M059J (cell line): ENCODE measurements at places on chromosomes 2 and 18.

GRCh38 chr2:189559579-189560272, 20.9 kb downstream of the SLC40A1 start:
- no peak for DNase-seq

GRCh38 chr2:8663997-8664396, 17.9 kb upstream of the ID2 start:
- no peak for DNase-seq

DNA sequence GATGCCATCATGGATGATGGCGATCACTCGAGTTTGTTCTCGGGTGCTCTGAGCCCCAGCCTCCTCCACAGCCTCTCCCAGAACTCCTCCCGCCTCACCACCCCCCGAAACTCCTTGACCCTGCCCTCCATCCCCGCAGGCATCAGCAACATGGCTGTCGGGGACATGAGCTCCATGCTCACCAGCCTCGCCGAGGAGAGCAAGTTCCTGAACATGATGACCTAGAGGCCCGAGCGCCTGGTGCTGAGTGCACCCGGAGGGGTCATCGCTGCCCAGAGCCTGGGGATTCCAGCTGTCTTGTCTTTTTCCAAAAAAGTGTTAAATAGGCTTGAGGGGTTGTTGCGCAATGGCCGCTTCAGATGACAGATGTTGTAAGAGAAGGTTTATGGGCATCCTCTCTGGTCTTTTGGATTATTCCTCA, 254.8 kb downstream of the GLI2 start:
- no peak for DNase-seq

DNA sequence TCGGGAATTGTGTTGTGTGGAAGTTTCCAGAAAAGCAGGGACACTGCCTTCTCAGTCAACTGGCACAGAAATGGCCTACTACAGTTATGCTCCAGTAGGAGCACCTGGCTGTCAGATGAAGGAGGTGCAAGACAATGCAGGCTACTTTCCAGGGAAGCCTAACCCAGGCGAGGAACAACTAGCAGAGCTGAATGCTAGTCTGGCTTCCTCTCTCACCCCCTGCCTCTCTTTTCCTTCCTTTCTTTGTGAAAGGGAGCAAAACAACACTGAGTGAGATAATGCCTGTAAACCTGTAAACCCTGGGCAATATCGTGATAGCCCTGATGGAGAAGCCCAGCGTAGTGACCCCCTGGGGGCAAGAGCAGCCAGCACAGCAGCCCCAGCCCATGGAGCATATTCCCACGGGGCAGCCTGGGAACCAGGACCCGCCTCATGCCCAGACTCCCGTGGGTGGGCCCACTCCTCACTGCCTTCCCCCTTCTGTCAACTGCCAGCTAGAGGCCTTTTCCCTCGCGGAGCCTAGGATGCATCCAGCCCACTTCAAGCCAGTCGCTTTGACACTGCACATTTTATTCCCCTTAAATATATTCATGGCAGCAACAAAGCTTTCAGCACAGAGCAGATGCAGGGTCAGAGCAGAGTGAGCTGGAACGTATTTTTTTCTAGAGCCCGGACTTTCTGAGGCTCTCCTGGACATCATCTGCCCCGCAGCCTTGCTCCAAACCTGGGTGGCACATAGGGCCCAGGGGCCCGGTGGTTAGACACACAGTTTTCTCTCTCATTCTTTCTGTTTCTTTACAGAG, 77.0 kb downstream of the PDCL3 start:
- DNase-seq, result no peak

GRCh38 chr2:190812506-190813294, 67.9 kb upstream of the GLS start:
- peak; percentile 30 for DNase-seq

- no peak for DNase-seq
Measured at GRCh38 chr2:127347734-127348392, 39.9 kb downstream of the MAP3K2 start.

DNA sequence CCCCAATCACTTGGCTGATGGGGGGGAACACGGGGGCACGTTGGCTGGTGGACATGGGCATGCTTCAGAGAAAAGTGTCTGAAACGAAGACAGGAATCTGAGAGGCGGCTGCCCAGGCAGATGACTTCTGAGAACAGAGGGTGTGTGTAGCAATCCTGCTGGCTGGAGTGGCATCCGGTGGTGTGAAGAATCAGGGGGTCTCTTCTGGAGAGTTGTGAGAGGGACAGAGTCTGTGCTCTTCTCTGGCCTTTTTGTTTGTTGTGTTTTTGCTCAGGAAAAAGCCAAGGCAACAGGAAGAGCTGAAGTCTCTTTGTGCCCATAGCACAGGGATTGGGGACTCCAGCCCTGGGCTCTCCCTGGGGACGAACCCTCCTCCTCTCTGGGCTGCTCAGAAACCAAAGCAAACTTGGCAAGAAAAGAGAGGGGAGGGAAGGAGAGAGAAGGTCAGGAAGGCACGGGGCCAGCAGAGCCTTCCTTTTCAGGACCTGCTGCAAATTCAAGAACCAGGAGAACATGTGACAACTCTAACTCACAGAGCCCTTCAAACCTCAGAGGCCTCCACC, 97.0 kb upstream of the SMAD2 start:
- no peak for DNase-seq

DNA sequence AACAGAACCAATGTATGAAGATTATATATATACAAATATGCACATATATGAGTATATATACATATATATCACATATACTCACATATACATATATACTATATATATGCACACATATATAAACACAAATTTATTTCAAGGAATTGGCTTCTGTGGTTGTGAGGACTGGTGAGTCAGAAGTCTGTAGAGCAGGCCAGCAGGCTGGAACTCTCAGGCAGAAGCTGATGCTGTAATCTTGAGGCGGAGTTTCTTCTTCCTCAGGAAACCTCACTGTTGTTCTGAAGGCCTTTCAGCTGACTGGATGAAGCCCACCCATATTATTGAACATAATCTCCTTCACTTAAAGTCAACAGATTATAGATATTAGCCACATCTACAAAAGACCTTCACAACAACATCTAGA, 143.9 kb upstream of the CREB1 start:
- DNase-seq, result peak; percentile 46

DNA sequence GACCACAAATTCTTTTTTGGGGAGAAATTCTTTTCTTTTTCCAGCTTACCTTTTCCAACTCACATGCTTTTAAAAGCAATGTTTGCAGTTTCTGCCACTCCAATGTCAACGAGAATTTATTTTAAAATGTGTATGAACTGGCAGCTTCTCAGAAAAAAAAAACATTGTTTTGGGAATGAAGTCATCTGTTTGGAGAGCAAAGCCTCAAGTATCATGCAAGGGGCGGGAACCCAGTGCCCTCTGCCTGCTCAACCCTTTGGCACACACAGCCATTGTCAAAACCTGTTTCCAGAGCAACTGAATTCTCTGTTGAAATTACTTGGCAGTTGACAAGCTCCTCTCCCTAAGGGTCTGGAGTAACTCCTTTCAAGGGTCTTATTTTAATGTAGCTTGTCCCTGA, 128.5 kb downstream of the QPCT start:
- DNase-seq, result peak; percentile 84

DNA sequence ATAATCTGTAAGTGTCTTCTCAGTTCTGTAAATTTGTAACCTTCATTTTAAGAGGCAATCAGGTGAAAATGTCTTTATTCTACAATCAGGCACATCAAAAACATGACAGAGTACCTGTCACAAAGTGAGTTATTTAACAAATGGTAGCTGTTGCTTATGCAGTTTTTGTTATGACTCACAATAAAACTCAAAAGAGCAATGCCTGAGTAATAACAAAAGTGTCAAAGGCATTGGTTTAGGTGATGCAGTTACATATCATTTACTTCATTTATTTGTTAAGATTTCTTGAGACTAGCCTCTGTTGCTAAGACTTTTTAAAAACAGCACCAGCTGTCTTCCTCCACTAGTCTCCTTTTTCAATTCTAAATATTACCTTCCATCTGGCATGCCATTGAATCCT, 177.8 kb downstream of the KIAA1328 start:
- DNase-seq, result no peak

DNA sequence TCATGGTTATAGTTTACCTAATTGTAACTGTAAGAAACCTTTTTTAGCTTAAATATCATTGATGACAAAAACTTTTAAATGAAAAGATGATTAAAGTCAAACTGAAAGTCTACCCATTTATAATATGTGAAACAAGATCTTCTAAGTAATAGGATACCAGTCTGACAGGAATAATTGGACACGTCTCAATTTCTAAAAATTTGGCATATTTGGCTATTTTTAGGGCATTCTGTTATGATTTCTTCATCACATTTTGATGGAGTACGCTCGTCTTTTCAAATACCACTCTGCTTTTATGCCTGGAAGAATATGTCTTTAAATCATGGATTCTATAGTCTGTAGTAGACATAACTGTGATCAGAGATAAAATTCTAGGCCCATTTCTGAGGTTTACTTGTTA, 1.3 kb downstream of the R3HDM1 start:
- DNase-seq, result peak; percentile 5

DNA sequence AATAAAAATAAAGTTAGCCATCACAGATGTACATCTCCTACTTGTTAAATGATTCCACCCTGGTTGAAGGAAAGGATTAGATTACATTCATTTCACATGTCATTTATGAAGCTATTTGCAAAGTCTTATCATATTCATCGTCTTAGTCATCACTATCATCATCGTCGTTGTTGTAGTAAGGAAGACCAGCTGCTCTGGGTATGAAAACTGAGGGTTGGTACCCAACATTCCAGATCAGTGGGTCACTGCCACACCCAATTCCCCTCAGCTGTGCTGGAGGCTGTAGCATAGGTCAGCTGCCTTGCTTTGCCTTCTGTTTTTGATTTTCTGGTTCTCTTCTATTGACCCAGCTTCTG, 20.9 kb upstream of the CCBE1 start:
- DNase-seq, result peak; percentile 98

DNA sequence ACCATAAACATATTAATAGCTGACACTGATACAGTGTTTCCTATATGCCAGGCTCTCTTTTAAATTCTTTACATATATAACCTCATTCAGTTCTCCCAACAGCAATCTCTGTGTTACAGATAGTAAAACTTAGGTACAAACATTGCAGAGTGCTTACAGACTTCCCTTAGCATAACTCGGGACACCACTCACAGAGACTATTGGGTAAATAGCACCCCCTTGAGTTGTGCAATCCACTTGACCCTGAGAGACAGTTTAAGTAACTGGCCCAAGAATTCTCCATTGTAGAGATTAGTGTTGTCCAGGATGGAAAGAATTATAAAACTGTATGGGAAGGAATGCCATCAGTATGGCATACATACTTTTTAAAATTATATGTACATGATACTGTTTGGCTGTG, 110.1 kb downstream of the POLE4 start:
- no peak for DNase-seq

- peak; percentile 76 for DNase-seq
Measured at GRCh38 chr2:119179202-119179601, 20.7 kb upstream of the C1QL2 start.

- DNase-seq, result no peak
Measured at GRCh38 chr18:78769502-78770105, 210.0 kb upstream of the SALL3 start.

DNA sequence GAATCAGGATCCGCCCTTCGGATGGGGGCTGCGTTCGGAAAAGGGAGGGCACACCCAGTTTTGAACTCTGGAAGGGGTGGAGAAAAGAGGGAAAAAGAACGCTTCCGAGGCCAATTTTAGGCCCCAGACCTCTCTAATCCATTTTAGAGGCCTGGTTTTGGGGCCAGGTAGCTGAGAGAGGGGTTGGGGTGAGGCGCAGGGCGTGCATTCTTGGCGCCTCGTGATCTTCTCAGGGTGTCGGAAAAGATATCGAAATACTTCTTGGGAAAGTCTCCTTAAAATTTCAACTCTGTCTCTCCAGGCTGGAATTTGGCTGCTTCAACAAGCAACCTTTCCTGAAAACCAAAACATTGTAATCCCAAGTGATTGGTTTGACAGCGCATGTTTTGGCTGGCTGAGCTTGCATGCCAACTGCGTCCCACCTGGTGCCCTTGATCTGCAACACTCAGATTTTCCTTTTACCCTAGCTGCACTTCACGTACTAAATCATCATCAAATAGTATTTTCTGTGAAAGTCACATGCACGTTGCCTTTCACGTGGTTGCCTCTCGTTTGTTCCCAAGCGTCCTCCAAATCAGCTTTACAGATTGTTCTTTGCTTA, 864 bp upstream of the XPO1 start:
- peak; percentile 45 for DNase-seq

- no peak for DNase-seq
Measured at GRCh38 chr2:144546933-144547332, 27.0 kb upstream of the ZEB2 start.

DNA sequence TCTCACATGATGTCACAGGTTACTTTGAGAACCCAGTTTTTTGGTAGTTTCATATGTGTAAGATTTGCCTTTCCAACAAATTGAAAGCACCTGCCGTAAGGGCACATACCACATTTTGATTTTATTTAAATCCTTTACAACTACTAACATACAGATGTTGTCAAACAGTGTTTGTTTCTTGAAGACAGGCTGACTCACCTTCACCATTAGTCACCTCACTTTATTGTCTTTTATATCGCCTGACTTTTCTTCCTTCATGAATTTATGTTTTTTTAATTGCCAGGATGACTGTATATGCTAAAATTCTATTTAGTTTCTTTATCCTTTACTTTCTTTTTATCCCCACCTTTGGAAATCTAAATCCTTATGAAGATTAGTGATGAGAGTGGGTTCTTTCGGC, 886.7 kb downstream of the SUCLG1 start:
- peak; percentile 6 for DNase-seq

DNA sequence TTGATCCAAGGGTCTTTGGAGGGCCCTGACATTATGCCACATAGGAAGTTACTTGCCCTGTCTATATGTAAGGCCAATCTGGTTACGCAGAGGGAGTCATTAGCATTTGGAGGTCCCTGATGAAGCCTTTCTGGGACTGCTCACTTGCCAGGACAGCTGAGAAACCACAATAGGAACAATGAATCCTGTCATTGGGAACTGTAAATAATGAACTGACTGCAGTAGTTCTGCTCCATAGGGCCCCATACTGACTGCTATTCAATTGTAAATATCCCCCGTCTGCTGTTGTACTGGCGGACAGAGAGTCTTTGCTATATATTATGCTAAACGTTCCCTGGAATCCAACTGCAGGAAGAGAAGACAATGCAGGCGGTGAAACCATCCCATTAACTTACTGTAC, 149.4 kb upstream of the DCC start:
- no peak for DNase-seq

DNA sequence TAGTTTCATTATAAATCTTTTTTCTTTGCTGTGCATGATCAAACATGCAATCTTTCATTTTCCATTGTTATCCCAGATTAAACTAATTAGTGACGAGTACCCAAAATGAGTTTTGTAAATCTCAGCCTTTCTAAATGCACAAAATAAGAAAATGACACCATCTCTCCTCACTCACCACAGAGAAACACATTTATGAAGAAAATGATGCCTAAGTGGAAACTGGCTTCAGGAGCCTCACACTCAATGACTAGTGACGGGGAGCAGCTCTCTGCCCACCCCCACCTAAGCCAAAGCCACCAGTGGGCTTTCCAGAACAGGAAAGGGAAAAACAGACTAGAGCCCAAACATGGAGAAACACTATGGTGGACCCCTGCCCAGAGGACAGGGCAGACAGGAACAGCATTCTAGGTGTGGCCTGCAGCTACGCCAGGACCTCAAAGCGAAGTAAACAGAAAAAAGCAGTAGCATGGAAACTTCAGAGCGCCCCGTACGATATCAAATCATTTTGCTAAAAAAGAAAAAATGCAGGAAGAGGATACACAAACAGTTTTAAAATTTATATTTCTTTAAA, 113.5 kb downstream of the RBMS1 start:
- no peak for DNase-seq
